Left renal pelvis (tissue), 4 donors: ENCODE measurements at places on chromosomes 7 and 10.

DNA sequence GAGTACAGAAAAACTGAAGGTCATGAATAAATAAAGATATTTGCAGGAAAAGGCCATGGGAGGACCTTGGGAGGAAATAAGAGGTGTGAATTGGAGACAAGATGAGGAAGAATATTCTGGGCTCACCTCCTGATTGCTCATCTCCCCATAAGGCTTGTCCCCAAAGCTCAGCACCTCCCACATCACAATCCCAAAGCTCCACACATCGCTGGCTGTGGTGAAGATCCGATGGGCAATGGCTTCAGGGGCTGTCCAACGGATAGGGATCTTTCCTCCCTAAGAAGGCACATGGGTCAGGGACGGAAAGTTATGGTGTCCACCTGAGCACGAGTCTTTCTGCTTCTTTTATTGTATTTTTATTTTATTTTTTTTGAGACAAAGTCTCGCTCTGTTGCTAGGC, 12.9 kb downstream of the ZYX start:
- DNase-seq, result no peak

GRCh38 chr7:107526672-107527071, 37.0 kb downstream of the COG5 start:
- DNase-seq, result no peak

DNA sequence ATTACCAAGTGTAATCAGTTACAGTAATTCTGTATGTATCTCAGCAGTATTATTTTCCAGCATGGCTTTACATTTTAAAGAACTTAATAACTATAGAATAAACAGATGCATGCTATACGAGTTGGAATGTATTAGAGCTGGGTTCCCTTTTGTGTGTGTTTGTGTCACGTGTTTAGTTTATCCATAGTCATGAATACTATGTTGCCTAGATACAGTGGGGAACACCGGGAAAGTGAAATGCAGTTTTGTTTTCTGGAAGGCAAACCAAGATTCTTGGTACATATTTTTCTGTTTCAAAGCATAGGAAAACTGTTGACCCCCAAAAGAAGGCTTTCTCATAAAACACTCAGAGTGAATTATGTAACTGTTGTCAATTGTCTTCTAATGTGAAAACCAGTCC, 119.0 kb downstream of the FANK1 start:
- DNase-seq, result no peak

DNA sequence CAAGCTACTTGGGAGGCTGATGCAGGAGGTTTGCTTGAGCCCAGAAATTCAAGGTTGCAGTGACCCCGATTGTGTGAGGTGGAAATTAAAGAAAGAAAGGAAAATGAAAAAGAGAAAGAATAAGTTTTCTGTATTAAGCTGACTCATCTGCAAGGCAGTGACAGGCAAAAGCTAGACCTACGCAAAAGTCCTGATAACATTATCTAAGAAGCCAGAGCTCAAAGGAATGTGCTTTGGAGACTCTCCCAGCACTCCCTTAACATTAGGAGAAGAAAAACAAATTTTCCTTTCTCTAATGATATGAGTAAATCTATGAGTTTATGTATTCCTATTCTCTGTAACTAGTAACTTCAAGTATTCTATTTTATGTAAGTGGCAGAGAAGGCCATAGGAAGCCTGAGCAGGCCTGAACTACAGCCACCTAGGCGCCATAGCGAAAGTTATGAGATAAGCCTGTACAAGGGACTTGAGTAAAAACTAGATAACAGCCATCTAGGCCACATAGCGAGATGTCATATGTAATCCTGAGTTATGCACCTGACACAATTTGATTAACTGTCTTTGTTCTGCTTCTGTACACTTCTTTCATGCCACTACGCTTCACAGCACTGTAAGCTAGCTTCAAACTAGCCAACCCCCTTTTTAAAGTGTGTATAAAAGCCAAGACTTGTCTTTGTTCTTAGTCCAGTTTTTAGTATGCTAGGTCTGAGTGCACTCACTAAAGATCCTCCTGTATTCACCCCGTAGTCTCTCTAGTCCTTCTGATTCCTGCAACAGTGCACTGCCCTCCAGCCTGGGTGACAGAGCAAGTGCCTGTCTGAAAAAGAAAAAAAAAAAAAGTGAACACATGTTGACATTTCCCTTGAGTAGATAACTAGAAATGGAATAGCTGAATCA, 9.4 kb upstream of the ZWINT start:
- no peak for DNase-seq

DNA sequence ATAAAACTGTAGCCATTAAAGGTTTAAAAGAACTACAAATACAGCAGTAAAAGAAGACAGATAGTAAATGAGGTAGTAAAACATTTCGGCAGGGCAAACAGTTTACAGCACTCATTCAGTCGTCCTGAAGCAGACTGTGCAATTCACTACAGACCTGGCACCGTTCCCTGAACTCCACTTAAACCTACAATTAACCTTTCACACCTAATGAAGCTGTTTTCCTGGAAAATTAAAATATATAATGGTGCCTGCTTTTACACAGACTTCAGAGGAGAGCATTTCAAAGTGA, 335.3 kb downstream of the GFRA1 start:
- DNase-seq, result no peak

DNA sequence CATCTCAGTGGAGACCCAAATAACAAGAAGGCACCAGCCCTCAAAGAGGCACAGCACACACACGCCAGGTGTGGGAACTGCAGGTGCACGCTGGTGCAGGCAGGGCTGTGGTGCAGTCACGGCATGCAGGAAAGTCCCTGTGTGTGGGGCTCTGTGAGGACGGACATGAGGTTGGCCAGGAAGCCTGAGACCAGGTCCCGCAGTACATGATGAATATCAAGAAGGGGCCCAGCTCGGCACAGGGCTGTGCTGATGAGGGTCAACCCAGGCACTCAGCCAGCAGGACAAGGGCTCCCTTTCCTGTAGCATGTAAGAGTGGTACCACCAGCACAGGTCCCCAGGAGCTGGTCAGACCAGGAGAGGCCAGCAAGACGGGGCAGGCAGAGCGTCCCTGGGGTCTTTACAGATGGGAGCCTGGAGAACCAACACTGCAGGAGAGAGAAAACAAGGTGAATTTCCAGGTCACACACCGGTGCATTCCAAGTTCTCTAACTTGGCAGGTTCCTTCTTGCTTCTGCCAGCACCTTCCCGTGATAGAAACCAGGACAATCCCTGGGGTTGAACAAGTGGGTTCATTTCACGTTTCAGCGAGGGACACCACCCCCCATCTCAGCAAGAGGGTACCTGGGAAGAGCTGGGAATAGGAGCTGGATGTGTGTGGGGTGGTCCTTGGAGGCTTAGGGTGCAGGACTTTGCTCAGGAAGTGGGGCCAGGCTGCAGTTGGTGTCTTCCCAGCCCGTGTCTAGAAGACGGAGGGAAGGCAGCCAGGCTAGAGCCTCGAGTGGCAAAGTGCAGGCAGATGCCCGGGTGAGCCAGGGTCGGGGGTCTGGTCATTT, 244.8 kb upstream of the TCERG1L start:
- DNase-seq, result no peak

- no peak for DNase-seq
These were observed at the start of gene FAM20C for GRCh38 chr7:191981-192649. FAM20C (plus strand) TSS chr7:192571; CDS start chr7:193200, 629 bp downstream.

DNA sequence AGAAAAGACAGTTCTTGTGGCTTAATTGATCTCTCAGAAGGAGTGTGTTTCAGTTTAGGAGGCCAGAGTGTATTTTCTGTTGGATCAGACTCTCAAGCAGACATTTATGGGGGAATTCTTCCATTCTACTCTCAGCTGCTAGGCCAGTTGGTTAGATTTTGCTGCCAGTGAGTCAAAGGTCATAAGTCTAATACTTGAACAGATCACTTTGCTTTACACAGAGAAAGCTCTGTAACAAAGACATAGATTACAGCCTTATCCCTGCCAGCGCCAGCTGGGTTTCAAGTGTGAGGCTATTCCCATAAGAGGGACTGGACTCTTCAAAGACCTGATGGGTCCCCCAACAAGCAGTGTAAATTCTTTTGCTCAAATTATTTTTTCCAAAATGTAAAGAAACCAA, 145.6 kb upstream of the SEMA3C start:
- DNase-seq, result no peak

DNA sequence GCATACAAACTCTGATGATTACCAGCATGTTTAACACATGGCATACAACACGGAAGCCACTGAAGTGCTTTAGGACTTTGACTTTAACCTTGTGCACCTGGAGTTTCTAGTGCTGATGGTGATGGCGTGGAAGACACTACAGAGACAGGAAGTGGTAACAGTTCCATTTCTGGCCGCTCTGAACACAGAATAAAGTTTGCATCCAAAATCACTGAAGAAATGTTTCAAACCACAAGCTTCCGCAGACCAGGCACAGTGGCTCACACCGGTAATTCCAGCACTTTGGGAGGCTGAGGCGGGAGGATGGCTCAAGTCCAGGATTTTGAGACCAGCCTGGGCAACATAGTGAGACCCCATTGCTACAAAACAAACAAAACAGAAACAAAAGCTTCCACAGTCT, 40.3 kb upstream of the TNPO3 start:
- DNase-seq, result no peak

- DNase-seq, result no peak
These were observed 178.9 kb downstream of the MLLT10 start for GRCh38 chr10:21712975-21713374.

- no peak for DNase-seq
These were observed 20.6 kb upstream of the OR2AE1 start for GRCh38 chr7:99897322-99898022.

DNA sequence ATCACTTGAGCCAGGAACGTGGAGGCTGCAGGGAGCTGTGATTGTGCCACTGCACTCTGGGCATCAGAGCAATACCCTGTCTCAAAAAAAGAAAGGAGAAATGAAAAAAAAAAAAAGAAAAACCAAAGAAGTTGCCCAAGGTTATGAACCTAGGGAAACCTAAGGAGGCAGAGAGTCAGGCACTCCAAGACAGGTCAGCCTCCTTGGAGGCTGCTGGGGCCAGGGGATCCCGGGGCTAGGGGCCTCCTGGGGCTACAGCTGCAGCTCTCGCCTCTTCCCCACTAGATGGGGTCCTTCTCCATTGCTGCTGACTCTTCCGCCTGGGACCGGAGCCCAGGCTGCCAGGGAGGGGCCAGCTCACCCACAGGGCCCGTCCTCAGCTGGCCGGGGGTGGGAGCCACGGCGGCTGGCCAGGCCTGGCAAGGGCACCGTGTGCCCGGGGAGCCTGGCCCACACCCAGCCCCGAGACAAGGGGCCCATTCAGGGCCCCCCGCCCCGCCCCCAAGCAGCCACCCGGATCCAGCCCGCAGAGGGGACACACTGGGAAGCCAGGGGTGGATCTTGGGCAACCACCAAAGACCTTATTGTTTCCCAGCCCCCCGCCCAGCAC, 1.7 kb upstream of the SPACDR start:
- DNase-seq, result no peak

- DNase-seq, result no peak
These were observed 31.3 kb upstream of the LOXL4 start for GRCh38 chr10:98299341-98299740.

DNA sequence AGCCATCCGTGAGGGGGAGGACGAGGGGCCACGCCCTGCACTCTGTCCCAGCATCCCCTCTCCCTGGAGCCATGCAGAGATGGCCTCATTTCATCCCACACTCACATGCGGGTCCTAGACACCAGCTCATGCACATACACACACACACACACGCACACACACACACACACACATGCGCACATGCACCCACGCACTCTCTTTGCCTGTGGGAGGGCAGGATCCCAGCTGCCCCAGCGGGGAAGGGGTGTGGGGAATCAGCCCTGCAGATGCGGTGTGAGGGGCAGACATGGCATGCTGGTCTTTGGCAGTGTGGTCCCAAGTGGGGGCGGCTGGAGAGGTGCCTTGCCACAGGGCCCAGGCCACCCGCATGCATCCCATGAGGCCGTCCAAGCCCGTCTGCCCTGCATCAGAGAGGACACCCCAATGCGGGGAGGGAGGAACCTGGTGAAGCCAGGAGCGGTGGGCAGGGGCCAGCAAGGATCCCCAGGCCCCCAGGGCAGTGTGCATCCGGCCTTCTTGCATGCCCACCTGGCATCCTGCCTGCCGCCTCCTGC, 68.1 kb downstream of the LHPP start:
- DNase-seq, result no peak

- DNase-seq, result no peak
These were observed 39.7 kb downstream of the RNF32 start for GRCh38 chr7:156680281-156680680.

DNA sequence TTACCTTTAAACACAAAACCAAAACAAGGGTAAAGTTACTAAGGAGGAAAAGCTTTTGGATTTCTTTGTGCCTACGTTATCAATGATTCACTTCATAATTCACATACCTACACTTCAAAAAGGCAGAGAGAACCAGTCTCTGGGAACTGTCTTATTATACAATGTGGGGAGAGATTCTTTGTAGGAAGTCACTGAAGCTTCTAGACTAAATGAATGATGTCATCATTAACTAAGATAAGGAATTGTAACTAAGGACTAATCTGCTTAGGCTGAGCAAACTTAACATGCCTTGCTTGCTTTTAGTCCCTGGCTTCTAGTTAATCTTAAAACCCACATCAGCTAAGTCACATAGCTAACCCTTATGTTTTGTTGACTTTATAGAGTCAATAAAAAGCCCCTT, 771.2 kb downstream of the NXPH1 start:
- DNase-seq, result no peak

GRCh38 chr10:5601826-5602495, 64.4 kb downstream of the ASB13 start:
- no peak for DNase-seq

- DNase-seq, result no peak
These were observed 132.6 kb downstream of the NXPH1 start for GRCh38 chr7:8566016-8566415.

- no peak for DNase-seq
These were observed 4.1 kb downstream of the PIP4K2A start for GRCh38 chr10:22710139-22710745.

DNA sequence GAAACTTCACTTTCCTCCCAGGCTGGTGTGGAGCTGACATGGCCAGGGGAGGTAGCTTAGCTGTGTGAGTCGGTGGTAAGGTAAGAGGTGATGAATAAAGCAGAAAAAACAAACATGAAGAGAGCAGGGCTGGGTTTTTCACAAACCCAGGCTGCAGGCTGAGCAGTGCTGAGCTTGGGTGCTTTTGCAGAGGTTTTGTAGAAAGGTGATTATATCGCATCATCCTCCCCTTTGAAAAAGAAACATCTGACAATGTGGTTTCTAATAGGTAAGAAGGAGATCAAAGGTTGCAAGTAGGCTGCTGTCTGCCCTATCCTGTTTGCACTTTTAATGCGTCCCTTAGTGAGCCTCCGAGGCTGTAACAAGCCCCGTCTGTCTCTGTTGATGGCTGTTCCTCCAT, 69.6 kb upstream of the GRM8 start:
- DNase-seq, result no peak
